ENCODE measurements at places on chromosomes 6 and 20.
A peak's percentile ranks its signal among the peaks of the same experiment; 100 is the strongest.

- no peak for DNase-seq
Measured at GRCh38 chr20:62293111-62293784, 9.5 kb upstream of the ADRM1 start.

DNA sequence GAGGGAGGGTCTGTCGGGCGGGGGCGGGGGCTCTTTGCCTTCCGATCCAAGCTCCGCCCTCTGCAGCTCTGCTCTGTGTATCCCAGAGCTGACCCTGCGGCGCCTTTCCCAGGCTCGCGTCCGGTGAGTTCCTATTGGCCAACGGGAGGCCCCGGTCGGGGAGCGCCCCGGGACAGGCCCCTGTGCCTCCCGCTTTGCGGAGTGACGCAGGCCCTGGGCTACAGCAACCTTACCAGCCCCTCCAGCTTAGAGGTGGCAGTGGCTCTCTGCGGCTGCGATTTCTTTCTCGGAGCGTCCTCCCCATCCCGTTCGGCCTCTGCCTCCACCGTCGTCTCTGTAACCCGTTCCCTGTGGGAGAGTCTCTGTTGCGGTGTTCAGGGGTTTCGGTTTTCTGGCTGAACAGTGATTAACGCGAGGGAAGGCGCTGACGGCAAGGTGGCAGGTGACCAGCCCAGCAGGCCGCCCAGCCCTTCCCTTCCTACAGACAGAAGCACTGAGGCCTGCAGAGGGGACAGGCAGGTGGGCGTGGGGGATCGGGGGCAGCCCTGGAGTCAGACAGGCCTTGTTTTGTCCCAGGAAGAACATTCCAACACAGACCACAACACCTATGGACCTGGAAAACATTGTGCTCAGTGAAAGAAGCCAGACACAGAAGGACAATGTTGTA lies 18.1 kb upstream of the CEBPB start:
- DNase-seq, result no peak

- DNase-seq, result no peak
Measured at GRCh38 chr20:25508083-25508770, 77.1 kb downstream of the NINL start.

- DNase-seq, result no peak
Measured at GRCh38 chr20:49091104-49091503, 45.0 kb downstream of the CSE1L start.

DNA sequence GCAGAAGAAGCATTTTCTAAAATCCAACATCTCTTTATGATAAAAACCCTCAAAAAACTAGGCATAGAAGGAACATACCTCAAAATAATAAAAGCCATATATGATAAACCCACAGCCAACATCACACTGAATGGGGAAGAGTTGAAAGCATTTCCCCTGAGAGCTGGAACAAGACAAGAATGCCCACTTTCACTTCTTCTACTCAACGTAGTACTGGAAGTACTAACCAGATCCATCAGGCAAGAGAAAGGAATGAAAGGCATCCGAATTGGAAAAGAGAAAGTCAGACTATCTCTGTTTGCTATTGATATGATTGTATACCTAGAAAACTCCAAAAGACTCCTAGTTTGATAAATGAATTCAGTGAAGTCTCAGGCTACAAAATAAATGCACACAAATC lies 7.9 kb upstream of the CDK19 start:
- no peak for DNase-seq

GRCh38 chr6:69339163-69339550 lies 457.7 kb downstream of the LMBRD1 start:
- DNase-seq, result no peak

DNA sequence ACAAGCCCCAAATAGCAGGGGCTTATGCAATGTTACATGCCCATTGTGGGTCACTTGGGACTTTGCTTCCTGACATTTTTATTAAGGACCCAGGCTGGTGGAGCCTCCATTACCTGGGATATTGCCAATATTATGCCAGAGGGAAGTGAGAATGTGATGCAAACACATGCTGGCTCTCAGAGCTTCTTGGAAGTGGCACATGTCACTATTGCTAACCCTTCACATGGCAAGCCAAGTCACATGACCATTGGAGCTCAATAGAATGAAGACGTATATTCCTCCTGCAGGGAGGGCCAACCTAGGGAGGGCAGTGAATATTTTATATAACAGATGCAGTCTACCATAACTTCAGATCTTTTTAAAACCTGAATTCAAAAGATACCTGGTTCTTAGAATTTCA lies 140.7 kb upstream of the ZFP64 start:
- no peak for DNase-seq

GRCh38 chr20:9447182-9447581 lies 67.2 kb upstream of the LAMP5 start:
- DNase-seq, result no peak

DNA sequence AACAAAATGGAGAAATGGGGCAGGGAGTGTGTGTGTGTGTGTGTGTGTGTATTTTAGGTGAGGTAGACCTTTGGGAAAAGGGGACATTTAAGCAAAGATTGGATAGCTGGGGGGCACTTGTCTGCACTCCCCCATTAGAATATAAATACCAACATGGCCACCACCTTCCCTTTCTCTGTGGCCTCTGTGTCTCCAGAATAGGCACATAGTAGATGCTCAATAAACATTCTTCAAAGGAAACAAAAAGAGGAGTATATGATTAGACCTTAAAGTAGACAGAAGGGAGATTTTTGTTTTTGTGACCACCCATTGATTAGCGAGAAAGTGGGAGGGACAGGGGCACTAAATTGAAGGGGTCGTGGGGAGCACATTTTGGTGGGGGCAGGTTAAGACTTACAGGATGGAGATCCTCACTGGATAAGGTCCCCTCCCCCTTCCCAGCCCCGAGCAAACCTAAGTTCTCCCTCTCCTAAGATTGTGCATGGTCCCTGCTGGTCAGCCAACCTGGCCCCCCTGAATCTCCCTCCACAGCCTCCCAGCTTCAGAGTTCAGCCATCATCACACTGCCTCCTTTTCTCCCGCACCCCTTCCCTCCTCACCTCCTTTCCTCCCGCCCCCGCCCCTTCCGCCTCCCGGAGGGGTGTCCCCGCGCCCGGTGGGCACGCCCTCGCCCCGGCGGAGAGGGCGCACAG lies 514 bp upstream of the TSHZ2 start:
- DNase-seq, result no peak

GRCh38 chr6:138909511-138909910 lies 78.5 kb downstream of the REPS1 start:
- no peak for DNase-seq

GRCh38 chr6:166778046-166778445 lies 151.0 kb upstream of the RPS6KA2 start:
- no peak for DNase-seq

- no peak for DNase-seq
Measured at GRCh38 chr20:34066476-34067090, 45.5 kb downstream of the EIF2S2 start.

- no peak for DNase-seq
Measured at GRCh38 chr20:40019510-40019909, 669.5 kb downstream of the MAFB start.

DNA sequence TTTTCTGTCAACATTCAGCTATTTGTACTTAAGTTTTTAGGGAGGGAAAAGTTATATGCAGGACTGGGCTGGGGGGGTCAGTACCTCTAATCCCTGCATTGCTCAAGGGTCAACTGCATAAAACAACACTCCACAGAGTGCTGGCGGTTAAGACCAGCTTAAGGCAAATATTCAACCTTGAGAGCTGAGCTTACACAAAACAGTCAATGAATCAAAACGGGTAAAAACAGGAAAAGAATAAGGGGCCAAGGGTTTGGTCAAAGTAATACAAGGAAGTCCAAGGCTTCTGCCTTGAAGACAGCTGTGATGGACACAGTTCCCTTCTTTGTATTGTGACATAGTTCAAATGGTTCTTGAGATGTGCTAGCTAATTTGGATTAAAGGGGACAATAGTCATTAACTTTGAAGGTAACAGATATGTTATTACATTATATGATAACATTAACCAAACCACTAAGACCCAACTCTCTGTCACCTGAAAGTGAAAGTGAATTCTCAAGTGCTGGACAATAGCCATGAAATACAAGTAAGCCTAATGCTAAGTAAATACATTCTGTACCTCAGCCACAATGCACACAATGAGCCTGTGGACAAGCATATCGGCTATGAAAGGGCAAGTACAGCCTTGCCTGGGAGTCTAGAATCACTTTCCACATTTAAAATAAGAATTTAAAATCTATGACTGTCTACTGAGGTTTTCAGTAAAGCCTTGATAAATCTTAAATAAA lies 106.8 kb downstream of the PDE10A start:
- DNase-seq, result no peak

DNA sequence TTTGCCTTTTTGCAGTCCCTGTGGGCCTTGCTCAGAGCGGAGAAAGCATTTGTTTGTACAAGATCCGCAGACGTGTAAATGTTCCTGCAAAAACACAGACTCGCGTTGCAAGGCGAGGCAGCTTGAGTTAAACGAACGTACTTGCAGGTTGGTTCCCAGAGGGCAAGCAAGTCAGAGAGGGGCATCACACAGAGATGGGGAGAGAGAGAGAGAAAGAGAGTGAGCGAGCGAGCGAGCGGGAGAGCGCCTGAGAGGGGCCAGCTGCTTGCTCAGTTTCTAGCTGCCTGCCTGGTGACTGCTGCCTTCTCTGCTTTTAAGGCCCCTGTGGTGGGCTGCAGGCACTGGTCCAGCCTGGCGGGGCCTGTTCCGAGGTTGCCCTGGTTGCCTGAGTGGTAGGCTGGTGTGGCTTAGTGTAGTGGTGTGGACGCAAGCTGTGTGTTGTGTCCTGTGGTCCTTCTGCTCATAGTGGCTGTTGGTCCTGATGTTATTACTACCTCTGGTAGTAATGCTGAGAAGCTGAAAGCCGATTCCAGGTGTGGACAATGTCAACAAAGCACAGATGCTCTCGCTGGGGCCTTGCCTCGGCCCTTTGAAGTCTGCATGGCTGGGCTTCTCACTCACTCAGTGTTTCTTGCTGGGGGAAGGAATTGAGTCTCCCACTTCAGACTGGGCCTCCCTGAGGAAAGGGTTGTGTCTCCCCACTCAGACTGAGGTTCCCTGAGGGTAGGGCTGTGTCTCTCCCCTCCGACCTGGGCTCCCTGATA lies 12.1 kb downstream of the VEGFA start:
- no peak for DNase-seq

DNA sequence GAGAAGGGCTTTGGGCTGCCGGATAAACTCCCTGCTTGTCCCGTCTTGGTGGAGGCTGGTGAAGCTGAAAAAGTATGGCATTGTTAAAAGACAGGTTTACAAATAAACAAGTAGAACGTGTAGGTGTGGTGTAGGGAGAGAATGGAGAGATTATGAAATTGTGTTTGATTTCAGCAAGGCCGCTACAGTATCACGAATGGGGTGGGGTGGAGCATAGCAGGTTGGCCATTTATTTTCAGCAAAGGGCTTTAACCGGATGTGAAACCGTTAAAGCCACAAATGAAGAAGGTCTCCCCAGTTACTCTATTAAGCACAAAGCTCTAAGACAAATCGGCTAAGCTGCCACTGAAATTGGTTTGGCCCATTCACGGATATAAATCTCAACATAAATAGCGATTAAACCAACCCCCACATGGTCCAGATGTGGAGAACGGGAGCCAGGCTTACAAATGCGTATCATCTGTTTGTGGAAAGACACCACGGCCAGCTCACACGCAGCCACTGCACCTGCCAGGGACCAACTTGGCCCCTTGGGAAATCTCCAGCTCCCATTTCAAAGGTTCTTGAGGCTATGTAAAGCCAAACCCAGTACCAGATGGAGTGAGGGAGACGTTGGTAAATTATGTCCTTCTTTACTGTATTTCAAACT lies 94.0 kb downstream of the ZMYND8 start:
- peak; percentile 72 for DNase-seq

- no peak for DNase-seq
Measured at GRCh38 chr6:36677753-36678487, 594 bp upstream of the CDKN1A start.

DNA sequence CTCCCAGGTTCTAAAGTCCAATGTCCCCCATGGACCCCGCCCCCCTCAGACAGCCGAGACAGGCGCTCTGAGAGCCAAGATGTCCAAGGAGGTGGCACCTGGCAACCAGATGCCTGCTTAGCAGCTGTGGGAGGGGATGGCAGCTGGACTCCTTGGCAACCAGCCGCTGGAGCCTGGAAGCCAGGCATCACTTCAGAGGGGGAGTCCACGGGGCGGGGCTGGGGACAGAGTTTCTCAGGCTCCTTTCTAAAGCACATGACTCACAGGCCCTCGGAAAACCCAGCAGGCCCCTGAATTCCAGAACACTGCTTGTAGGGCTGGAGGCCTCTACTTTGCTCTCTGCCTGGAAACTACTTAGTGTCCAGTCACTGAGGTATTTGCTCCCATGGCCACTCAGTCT lies 51.5 kb downstream of the PREX1 start:
- no peak for DNase-seq

- DNase-seq, result no peak
Measured at GRCh38 chr6:127305741-127306140, 37.7 kb downstream of the ECHDC1 start.

GRCh38 chr6:146859795-146860495 lies 261.2 kb downstream of the ADGB start:
- DNase-seq, result no peak

DNA sequence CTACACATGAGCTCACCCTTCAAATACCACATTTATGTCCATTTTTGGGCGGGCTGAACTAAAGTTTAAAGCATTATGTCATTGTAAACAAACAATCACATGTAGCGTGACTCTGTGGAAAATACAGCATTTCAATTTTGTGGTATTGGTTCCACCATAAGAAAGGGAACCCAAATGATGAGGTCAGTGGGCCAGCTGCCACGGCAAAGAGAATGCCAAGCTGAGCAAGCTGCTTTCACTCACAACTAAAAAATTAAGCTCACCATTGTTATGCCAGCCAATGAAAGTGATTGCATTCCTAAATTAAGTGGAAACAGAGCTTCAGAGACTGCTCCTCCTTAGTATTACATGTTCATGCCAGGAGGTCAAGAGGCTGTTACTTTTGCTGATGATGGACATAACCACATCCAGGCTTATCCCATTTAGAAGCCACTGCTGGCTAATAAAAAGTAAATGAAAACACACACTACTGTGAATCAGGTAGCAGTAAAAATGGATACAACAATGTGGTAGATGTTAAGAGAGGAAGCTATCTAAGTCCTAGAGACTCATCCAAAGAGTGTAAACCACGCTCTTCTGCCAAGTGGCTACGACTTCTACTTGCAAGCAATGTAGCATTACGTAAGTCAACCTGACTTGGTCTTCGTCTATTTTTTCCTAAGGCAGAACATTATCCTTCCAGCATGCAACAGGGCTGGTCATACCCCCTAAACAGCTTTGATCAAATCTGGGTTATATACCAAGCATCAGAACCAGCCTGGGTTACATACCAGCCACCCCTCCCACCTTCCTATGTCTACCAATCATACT lies 164.8 kb downstream of the BACH2 start:
- DNase-seq, result no peak

DNA sequence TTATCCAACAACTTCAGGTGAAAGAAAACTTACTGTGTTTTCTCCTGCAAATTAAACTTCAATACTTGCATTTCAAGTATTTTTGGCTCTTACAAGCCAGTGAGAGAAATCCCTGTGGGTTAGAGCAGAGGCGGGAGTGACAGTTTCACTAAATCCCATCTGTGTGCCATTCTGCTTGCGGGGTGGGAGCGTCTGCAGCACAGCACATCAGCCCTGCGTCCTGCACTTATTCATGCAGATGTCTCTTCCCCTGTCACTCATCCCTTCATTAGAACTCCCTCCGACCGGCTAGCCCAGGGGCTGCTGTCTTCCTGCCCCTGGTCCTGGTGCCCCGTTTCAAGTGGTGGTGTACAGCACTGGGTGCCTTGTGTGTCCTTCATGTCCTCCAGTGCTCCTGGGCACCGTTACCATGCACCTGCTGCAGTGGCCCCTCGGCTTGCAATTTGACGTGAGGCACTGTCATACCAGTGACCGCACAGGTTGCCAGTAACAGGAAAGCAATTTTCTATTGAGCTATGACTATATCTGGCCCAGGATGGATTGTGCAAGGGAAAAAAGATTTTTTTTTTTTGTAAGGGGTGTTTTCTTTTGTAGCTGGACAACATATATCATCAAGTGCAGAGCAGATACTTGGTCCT lies 59.4 kb downstream of the INSM1 start:
- DNase-seq, result no peak

Data from GM06990 (cell line).